H7 (cell line): ENCODE measurements at places on chromosomes 13 and 19.

DNA sequence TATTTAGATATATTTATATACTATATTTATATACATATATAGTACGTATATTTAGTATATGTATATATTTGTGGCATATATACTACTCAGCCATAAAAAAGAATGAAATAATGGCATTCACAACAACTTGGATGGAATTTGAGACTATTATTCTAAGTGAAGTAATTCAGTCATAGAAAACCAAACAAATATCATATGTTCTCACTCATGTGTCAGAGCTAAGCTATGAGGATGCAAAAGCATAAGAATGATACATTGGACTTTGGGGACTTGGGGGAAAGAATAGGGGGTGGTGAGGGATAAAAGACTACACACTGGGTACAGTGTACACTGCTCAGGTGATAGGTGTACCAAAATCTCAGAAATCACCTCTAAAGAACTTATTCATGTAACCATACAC is 1015.7 kb downstream of the EFNB2 start:
- DNase-seq = no peak

DNA sequence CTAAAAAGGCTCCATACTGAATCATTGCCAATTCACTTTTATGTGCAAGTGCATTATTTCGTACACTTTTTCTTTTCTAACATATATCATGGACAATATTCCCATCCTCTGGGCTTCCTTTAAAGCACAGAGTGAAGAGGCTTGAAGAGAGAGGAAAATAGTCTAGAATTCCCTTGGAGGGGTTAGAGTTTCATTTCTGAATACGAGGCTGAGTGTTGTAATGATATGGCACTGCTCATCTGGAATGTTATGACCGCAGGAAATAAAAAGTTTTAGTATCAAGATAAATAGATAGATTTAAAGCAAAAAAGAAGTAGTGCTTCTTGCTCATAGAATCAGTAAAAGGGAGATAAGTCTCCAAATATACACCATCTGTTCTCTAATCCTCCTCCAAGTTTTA is 412.3 kb upstream of the SLITRK1 start:
- no peak for DNase-seq

DNA sequence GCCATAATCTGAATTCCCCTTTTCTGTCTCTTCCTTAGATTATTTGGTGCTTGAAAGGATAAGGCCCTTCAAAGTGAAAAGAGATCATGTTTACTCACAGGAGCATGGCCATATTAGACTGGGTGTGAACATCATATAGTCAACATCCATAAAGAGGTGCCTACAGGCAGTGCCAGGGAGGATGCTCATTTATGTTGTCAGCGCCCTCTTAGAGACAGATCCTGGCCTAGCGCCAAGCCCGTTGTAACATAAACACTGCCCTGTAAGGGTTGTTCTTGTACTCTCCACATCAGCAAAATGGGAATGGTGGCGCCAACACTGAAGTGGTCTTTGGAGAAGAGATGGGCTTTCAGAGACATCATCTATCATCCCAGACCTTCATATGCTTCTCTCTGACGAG is 16.1 kb downstream of the PCDH8 start:
- DNase-seq = no peak

- no peak for DNase-seq
Observed at GRCh38 chr13:110509478-110509926, 52.0 kb downstream of the RAB20 start.

DNA sequence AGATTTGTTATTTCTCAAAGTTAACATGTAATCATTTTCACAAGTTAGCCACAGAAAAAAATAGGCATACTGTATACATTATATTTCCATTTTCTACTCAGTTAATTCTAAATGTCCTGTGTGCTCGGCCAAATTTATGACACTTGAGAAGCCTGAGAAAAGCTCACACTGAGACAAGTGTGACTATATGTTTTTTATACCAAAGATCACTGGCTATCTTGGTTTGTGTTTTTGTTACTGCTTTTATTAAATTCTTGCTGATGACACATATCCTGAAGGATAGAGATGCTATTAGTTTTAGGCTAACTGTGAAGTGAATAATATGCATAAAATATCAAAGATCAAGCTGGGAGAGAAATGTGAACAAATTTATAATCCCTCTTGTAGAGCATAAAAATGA is 49.3 kb upstream of the IL17D start:
- DNase-seq = no peak

DNA sequence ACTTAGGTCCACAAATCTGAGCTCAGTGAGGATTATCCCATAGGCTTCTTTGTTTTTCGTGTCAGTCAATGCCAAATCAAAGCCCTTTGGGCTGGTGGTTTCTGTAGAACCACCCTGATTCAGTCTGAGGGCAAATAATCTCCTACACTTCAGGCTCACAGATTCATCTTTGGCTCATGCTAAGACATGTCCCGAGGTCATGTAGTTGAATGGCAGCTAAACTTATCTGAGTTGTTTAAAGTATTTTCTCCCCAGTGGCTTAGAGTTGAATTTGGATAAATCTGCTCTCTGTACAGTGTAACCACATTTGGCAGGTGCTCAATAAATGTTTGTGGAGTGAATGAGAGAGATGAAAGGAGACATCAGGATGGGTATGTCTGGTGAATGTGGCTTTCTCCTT is 13.1 kb upstream of the SLC25A42 start:
- no peak for DNase-seq

- peak; percentile 61 for DNase-seq
Observed at GRCh38 chr19:22545751-22546150, 88.4 kb upstream of the ZNF492 start.

DNA sequence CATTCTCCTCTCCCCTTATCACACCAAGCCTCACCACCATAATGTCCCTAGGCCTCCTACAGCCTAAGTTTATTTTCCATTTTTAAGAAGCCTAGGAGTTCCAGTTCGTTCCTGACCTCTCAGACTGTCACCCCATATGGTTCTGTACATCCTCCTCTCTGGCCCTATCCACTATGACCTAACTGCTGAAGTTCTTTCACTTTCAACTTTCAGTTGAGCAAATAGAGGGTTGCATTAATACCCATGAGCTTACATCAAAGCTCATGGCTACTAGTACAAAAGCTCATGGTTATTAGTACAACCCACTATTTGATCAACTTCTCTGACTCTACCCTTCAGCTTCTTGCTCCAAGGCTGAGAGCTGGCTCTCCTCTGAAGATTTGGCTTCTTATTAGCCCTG is 72.9 kb downstream of the FGF14 start:
- no peak for DNase-seq

DNA sequence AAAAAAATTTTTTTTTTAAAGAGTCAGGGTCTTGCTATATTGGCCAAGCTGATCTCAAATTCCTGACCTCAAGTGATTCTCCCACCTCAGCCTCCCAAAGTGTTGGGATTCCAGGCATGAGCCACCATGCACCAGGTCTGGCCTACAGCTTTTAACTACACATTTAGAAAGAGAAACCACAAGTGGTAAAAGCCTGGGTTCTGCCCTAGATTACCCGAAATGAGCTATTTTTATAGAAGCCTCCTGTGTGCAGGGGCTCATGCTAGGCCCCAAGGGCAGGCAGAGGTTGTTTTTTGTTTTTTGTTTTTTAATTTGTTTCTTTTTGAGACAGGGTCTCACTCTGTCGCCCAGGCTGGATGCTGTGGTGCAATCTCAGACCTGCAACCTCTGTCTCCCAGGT is 14.0 kb upstream of the MYADM start:
- DNase-seq = no peak

GRCh38 chr13:91714855-91715254 is 316.4 kb downstream of the GPC5 start:
- DNase-seq = no peak

DNA sequence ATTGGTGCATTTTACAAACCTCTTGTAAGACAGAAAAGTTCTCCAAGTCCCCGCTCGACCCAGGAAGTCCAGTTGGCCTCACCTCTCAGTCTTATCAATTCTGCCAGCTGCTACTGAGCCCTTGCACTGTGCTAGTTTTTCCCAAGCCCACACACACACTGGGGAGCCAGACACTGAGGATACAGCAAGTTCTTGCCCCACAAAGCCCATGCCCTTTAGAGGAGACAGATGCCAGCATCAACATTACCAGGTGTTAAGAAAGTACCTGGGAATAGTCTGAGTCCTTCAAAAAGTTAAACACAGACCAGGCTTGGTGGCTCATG is 175.0 kb downstream of the PTPRS start:
- no peak for DNase-seq

DNA sequence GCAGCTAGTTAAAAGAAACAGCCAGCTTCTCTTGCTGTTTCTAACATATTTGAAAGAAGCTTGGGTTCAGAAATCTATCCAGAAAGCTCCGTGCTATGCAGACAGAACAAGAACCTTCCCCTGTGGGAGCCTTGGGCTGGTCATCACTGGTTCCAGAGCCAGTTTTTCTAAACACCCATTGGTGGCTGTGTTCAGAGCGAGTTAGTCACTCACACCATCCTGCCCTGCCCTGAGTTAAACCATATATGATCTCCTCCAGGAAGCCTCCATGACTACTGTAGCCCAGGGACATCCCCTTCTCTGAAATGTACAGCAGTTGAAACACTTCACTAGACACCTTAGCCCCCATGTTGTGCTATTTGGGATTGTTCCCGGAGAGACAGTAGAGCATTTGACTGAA is 200.8 kb upstream of the SGCG start:
- no peak for DNase-seq

- no peak for DNase-seq
Observed at GRCh38 chr19:3857449-3858003, 11.3 kb downstream of the ZFR2 start.

GRCh38 chr13:95250961-95251360 is 50.3 kb downstream of the ABCC4 start:
- DNase-seq = no peak

- no peak for DNase-seq
Observed at GRCh38 chr13:31007417-31007816, 75.0 kb downstream of the TEX26 start.

DNA sequence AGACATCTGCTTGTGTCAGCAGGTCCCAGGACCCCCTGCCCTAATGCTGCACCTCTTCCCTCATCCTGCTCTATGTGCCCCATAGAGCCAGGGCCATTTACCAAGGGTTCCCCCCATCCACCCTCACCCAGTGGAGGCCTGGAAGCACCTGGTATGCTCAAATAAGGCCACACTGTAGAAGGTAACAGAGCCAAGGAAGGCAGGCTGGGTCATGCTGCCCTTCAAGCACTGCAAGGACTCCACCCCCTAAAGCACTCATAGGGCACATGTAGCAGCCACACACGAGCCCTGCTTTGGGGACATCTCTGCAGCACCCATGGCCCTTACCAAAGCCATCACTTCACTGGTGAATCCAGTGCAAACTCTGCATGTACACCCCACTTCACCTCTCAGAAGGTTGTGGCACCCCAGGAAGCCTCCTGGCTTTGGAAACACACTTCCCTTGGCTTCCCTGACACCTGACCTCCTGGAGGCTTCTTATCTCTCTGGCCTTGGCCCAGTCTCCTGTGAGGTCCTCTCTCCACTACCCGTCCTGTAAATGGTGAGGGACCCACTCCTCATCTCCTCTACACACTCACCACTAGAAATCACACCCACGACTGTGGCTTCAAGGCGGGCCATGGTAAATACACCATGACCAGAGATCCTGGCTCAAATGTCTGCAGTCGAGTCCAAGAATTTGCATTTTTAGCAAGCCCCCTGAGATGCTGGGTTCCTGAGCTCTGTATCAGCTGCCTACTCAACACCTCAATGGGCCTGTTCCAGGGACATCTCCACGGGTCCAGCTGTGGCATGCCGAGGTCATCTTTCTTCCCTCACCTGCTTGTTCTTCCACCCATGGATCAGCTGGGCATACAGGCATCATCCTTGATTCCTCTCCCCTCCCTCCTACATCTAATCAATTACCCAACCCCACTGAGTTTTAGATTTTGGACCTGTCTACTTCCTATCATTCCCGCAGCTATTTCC is 80.9 kb upstream of the DOCK9 start:
- DNase-seq = no peak

DNA sequence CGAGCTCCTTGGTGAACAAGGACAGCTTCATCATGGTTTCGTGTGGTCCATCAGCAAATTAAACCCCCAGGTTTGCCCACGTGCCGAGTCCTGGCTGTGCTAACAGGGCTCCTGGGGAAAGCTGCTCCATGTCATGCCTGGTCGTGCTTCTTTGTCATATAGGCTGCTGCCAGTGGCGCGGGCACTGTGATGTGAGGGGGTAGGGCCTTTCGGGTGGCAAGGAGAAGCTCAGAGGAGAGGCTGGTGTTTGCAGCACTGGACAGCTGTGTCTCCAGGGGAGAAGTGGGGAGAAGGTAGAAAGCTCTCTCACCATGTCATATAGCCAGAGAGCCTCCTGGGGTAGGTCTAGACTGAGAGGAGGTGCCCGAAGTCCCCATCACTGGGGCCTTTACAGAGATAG is 13.3 kb downstream of the VSTM2B start:
- DNase-seq = no peak

DNA sequence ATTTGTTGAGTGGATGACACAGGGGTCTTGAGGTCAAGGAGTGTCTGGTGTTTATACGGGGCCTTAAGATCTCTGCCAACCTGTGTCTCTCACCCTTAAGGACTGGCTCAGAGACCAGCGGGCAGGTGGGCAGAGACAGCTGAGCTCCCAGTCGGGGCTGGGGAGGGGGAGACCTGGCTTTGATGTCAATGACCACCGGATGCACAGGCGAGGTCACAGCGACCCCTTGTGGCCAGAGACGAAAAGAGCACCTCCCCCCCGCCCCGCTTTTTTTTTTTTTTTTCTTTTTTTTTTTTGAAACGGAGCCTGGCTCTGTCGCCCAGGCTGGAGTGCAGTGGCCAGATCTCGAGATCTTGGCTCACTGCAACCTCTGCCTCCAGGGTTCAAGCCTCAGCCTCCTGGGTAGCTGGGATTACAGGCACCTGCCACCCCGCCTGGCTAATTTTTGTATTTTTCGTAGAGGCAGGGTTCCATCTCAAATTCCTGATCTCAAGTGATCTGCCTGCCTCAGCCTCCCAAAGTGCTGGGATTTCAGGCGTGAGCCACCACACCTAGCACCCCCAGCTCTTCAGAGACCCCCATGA is 12.1 kb upstream of the KLK14 start:
- DNase-seq = peak; percentile 95

DNA sequence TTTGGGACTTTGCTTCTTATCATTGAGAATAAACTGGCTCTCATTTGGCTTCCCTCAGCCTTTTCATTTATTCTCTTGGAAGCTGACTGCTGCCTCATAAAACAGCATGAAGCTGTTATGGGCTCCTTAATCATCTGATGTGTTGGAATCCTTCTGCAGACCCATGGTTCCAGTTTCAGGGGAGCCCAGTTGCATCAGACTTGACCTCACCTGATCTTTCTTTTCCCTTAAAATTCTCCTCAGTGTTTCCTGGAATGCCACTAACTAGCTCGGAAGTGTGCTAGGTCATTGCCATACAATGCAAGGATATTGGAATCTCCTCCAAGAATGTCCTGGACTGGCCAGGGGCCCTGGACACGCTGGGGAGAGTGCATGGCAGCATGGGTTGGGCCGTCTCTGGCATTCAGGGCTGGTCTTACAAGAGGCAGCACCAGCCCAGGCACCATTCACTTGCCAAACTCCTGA is 158.7 kb downstream of the FLT1 start:
- no peak for DNase-seq

DNA sequence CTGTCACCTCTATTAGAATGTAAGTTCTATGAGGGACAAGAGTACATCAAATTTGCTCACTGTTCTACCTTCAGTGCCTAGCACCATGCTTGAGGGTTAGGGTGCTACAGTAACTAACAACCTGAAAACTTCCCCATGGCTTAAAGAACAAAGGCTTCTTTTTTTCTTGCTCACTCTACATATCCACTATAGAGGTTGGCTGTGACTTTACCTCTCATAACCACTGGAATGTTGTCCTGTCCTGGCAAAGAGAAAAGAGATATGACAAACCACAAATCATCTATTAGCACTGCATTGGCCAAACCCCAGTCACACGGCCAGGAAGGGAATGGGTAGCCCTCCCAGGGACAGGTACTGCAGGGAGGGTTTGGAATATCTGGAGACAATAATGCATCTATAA is 23.2 kb upstream of the ACOD1 start:
- no peak for DNase-seq
